ENCODE measurements at places on chromosomes 2 and 18.
A peak's percentile ranks its signal among the peaks of the same experiment; 100 is the strongest.

DNA sequence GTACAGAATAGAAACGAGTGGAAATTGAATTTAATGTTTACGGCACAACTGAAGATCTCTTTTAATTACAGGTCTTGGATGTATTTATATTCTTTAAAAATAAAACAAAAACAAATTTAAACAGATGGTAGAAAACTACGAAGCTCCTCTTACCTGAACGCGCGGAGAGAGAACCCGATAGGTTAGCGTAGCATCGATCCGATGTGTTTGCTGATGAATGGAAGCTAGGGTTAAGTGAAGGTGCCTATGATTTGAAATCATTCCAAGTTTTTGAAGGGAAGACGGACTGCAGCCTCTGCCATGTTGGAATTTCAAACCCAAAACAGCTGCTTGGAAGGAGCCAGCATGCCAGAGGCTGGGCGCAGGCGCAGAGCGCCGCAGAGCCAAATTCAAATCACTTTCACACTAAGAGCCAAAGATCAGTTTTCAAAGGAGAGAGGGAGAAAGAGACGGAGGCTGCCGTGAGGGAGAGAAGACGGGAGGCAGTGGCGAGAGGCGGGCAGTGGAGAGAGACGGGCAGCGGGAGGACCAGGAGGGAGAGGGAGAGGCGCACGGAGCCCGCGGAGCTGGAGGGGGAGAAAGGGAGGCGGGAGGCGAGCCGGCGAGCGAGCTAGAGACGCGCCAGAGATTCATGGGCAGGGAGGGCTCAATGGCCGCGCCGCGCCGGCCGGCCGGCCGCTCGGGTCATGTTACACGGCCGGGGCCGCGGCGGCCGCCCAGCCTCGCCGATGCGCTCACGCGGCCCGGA lies at the start of gene FIGN:
FIGN (minus strand) TSS at position 324 of the 748 bp plus-strand sequence. CDS start 1,081 bp downstream, outside the sequence.
- DNase-seq, result peak; percentile 57

DNA sequence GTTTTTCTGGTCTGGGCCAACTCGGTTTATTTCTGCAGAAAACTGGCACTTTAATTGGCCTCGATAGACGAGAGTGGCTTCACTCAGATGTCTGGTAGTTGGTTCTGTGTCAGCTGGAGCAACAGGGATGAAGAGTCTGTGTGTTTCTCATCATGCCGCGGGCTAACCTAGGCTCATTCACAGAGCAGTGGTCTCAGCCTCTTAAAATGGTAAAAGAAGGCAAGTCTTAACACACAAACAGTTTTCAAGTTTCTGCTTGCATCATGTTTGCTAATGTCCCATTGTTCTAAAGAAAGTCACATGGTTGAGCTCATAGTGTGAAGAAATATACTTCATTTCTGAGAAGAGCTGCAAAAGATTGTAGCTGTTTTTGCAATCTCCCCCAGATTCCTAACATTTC lies 37.5 kb upstream of the ANXA4 start:
- DNase-seq, result no peak

DNA sequence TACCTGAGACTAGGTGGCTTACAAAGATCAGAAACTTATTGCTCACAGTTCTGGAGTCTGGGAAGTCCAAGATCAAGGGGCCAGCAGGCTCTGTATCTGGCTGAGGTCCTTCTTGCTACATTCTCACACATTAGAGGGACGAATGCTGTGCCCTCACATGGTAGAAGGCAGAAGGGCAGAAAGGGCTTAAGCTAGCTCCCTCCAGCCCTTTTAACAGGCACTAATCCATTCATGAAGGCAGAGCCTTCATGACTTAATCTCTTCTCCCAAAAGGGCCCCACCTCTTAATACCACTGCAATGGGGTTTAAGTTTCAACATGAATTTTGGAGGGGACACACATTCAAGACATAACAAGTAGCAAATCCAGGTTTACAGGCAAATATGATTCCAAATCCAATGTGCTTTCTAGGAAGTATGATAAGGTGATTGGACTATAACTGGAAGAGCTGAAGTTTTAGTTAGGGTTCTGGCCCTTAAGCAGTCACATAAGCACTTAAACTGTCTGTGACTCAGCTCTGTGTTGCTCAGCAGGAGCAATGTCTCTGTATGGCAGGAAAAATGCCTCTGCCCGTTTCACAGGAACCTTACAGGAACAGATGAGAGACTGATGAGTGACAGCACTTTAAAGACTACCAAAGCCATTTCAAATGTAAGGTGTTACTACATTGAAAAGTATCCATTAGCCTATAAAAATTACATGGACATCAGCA lies 119.6 kb upstream of the PTPRM start:
- no peak for DNase-seq

DNA sequence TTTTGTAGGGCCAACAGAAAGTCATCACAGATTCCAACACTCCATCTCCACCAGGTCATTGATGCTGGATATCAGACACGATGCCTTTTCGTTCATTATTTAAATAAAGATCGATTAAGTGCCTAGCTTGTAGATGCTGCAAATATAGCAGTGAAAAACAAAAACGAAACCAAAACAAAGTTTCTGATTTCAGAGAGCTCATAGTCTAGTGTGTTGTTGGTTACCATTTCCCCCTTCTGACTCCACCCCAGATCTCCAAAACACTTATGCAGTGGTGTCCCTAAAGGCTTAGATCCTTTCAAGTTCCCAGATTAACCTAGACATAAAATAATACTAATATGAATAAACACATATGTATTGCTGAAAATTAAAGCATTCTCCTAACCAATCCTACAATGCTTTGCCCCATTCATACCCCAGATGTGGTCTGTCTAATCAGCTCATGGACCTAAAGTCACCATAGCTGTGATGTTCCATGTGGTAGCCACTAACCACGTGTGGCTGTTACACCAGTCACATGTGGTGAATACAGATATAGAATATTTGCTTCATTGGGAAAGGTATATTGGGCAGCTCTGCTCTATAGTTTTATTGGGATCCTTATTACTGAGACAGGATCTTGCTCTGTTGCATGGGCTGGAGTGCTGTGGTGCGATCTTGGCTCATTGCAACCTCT lies 787.2 kb downstream of the TDRD15 start:
- no peak for DNase-seq

DNA sequence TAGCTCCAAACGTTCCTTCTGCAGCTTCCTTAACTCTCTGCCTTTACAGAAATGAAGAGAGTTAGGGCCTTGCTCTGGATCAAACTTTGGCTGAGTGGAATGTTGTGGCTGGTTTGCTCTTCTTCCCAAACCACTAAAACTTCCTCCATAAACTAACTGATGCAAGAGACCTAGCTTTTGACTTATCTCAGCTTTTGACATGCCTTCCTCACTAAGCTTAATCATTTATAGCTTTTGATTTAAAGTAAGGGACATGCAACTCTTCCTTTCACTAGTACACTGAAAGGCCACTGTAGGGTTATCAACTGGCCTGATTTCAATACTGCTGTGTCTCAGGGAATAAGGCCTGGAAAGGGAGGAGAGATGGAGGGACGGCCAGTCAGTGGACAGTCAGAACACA lies 8.3 kb downstream of the PXDN start:
- DNase-seq, result no peak

- peak; percentile 37 for DNase-seq
These were observed 65.9 kb upstream of the CPO start for GRCh38 chr2:206873423-206873822.

DNA sequence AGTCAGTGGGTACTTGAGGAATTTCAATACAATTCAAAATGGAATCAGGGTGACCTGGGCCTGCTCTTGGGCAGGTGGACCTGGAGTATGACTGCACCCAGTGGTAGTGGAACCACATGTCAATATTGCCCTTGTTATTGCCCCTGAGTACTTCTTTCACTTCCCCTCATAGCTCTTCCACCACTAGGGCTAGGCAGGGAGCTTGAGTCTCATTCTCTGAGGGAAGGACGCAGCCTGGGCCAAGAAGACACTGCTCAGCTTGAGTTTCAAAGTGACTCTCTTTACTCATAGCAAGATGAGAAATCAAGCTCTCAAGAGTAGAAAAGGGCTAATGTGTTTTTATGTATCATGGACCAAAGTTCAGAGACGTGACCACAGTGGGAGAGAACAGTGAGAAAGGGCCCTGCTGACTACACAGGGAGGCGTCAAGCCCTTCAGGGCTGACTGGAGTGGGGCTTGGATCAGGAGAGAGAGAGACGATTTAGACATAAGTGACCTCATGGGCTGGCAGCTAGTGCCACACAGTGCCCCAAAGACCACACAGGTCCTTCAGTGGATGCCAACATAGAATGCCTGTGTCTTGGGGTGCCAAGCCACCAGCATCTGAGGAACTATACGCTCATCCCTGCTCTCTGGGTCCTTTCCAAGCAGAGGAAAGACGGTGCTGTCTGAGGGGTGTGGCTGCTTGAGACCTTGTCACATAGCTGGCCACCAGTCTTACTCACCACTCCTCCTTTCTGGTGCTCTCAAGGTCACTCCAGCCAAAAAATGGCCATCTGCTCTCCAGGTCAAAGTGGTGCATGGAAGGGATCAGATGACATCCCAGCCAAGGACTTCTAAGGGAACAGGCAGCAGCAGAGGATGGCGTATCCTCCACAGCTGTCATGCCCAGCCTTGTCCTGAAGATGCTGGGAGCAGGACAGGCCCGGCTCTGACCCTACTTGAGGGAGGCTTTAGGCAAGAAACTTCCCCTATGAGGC lies 13.0 kb downstream of the PTMA start:
- DNase-seq, result no peak

DNA sequence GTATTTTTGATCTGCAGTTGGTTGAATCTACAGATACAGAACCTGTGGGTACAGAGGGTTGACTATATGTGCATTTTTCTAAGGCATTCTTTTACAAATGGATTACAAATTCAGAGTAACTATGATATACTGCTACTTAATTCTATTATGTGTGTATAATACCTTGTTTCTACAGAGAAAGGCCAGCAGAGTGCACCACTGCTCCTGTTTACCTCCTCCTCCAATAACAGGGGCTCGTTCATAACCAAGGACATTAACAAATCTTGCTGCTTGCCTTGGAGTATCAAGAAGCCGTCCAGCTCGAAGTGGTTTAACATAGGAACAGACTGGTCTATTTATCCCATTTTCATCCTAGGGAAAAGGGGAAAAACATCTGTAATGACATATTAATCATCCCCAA lies 16.4 kb downstream of the CEP76 start:
- DNase-seq, result no peak

- no peak for DNase-seq
These were observed 76.5 kb downstream of the SOCS6 start for GRCh38 chr18:70365361-70365760.
